ENCODE measurements at places on chromosomes 7 and 10.

- DNase-seq = no peak
Observed at GRCh38 chr7:128699895-128700294, 27.8 kb downstream of the GARIN1A start.

- no peak for DNase-seq
Observed at GRCh38 chr7:140153666-140154161, 23.1 kb downstream of the KDM7A start.

- DNase-seq = no peak
Observed at GRCh38 chr10:962342-962741, 25.9 kb upstream of the GTPBP4 start.

DNA sequence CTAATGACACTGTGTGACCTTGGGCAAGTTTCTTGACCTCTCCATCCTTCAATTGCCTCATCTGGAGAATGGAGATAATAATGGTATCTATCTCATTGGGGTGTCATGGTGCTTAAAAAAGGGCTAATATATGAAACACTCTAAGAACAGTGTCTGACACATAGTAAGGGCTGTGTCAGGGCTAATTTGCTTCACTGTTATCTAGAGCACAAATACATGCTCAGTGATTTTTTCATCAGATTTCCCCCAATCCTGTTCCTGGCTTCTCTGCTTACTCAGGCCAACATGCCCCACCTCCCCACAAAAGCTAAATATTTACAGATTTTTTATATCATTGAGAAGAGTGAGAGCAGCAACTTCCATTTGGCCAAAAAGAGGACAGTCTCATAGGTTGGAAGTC, 20.6 kb downstream of the WIPF3 start:
- DNase-seq = no peak

GRCh38 chr7:40133561-40134427, 628 bp downstream of the MPLKIP start:
- no peak for DNase-seq

DNA sequence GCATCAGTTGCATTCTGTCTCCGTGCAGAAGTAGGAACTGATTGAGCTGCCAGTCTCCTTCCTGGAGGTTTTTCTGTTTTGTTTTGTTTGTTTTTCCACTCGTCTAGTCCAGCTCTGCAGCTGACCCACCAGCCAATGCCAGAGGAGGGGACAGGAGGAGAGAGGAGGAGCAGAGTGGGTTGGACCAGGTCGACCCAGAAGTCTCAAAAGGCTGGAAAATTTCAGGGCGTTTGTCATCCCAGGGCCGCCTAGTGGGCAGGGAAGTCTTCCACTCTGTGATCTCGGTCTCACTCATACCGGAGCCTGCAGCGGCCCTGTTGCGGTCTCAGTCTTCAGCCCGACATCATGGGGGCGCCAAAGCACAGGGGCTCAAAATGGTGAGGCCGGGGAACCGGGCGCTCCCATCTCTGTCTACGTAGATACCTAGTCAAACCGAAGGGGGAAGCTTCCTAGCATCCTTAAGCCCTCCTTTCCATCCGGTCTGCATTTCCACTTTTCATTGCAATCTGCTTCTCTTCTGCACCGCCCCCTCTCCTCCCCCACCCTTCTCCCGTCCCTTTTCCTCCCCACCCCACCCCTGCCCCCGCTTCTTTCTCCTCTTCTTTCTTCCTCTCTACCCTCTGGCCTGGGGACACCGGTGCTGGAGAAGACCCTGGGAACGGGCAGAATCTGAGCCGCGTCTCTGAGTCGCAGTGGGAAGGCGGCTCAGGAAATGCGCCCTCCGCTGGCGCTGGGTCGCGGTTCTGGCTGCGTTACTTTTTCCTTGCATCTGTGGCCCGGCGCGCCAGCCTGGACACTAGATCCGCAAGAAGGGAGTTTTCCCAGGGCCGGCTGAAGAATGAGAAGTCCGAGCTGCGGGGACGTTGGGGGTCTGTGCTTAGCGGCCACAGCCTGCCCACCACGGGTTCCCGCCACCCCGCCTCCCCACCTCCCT, 16.2 kb upstream of the PAX2 start:
- DNase-seq = no peak

- no peak for DNase-seq
Observed at GRCh38 chr7:137936509-137937201, 65.2 kb downstream of the CREB3L2 start.

- no peak for DNase-seq
Observed at GRCh38 chr7:75743455-75743859, 4.7 kb upstream of the HIP1 start.

GRCh38 chr10:130368761-130369560, 232.8 kb downstream of the GLRX3 start:
- DNase-seq = no peak

DNA sequence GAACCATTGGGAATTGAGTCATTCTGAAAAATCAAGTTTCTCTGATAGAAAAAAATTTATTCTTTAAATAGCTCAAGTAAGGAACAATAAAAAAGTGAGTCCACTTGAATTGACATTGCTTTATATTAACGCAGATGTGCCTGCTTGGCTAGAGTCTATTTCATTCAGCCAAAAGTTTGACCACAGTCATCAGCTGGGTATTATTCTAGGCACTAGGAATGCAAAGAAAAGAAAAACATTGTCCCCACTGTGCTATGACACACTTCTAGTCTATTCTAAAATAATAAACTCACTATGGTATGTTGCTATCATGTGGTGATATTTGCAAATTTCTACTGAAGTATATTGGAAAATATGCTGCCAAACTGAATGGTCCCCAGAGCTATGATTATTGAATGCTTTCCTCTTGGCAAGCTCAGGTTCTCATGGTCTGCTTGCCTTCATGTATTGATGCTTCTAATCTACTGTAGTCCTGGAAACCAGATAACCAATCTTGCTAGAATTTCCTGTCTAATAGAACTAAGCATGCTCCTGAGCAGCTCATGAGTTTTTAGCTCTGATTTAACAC, 8.3 kb downstream of the SFRP4 start:
- DNase-seq = no peak

DNA sequence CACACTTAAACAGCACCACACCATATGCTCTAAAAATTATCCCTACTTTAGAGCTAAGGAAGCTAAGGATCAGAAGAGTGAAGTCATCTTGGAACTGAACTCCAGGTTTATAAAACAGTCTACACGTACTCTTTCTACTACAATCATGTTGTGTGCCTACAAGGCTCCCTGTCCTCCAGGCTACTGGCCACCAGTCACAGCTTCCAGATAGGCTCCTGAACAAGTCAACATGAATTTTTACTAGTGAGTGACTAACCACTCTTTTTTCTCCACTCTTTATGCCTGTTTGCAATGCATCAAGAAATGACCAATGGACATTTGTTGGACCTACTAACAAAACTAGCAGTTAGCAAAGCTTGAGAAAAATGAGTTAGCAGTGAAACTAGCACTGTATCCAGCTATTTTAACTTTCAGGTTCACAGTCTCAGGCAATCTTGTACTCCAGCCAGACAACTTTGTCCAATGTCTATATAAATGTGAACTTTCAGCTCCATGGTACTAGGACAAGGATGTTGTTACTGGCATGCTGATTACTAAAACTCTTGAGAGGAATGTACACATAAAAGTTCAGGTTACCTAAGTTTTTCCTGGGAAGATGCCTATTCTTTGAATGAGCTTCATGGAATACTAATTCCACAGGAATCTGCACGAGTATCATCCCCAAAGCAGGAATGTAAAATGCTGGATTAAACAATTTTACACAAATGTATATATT, 180.0 kb downstream of the BTAF1 start:
- DNase-seq = no peak

- no peak for DNase-seq
Observed at GRCh38 chr10:124534231-124534798, 72.7 kb downstream of the LHPP start.

DNA sequence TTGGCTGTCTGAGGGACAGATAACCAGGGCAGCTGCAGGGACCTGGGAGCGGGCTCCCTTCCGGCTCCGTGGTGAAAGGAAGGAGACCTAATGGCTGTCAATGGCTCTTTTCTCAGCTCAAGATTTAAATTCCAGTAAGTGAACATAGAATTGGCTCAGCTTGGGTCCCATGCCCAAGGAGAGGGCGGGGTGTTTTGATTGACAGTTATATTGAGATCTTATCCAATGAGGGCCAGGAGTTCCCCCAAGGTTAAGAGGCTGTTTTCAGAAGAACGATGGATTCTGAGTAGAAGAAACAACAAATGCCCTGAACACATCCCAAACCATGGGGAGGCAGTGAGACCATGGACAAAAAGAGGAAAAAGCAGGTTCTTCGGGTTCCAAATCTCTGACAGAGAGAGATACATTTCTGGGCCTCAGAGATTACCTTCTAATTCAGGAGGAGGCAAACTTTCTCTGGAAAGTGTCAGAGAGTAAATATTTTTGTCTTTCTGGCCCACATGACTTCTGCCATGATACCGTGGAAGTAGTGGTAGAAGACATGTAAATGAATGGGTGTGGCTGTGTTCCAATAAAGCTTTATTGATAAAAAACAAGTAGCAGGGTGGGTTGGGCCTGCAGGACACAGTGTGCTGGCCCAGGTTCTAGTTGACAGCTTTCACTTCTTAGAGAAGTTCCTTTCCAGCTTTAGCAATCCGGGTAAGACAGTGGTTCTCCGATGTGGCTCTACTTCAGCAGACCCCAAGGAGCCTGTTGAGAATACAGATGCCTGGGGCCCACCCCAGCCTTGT, 219.6 kb downstream of the RPS24 start:
- no peak for DNase-seq

DNA sequence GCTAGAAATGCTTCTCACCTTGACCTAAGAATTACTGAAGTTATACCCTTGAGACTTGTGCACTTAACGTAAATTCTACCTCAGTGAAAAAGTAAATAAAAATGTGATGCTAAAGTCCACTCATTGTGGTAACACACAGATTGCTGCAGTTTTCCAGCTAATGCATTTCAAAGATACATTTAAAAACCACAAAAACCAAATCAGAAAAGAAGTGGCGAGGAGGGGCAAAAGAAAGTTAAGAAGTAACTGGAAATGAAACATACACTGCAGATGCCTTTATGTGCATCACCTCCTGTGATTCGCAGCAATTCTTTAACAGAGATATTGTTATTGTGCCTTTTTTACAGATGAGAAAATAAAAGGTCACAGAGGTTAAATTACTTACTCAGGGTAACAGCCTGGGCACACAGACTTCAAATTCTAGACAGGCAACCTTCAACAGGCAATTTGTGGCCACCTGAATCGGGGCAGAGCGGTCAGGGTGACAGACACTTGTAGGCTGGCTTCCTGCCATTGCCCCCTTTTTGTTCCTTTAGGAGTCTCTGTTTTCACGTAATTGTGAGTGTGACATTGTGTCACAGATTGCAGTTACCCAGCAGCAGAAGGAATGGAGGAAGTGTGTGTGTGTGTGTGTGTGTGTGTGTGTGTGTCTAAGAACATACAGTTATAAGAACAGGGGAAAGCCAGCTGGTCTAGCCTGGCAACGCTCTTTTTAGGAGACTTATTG, 1.9 kb downstream of the WIPF3 start:
- DNase-seq = no peak

GRCh38 chr10:119325131-119325530, 117.8 kb downstream of the GRK5 start:
- DNase-seq = no peak

DNA sequence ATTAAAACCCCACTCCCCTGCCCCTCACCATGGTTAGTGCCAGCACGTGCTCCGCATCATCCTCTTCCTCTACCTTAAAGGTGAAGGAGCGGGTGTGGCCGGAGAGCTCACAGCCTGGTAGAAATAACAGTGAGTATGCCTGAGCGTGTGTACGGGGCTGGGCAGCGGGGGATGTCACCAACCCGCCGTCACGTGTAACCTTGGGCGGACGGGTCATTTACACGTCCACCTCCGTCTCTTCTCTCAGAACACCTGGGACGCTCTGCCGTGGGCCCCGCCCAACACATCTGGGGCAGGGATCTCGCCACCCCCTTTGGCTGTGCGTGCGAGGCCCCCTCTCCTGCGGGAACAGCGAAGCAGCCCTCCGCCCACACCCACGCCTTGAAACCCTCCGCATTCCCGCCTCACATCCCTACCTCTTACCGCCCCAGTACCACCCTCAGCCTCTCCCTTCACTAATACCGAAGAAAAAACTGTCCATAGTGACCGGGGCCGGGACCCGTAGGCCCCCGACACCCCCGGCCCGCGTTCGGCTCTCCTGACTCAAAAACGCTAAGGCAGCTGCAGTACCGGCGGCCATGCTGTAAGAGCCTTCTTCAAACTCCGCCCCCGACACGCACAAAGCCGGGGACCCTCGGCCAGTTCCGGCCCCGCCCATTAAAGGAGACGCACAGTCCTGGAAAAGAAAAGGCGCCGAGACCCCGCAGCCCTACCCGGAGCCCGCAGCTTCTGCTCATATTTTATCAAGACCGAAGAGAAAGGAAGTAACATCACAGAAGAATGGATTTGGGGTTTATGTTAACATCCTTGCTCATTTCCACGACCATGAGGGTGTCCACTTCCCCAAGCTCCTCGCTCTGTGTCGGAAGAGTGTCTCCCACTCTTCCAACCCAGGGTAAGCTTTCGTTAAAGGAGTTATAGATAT, at the start of gene NPM3:
Gene NPM3, minus strand, starts transcription at position 636 of the 925 bp plus-strand sequence. Its CDS starts 56 bp downstream, at position 580.
- peak; percentile 88 for DNase-seq

DNA sequence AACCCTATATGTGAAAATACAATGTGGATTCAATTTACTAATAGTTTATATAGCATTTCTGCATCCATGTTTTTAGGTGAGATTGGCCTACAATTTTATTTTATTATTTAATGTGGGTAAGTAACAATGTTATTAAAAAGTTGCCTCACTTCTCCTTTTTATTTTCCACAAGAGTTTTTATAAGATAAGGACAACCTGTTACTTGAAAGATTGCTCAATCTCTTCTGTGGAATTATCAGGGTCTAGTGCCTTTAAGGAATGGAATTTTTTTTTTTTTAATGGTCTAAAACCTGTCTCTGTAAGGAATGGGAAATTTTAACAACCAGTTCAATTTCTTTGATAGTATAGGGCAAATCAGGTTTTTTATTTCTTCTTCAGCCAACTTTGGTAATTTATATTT, 53.9 kb upstream of the RAB18 start:
- DNase-seq = no peak

- no peak for DNase-seq
Observed at GRCh38 chr10:86522510-86522855, 891 bp upstream of the WAPL start.

DNA sequence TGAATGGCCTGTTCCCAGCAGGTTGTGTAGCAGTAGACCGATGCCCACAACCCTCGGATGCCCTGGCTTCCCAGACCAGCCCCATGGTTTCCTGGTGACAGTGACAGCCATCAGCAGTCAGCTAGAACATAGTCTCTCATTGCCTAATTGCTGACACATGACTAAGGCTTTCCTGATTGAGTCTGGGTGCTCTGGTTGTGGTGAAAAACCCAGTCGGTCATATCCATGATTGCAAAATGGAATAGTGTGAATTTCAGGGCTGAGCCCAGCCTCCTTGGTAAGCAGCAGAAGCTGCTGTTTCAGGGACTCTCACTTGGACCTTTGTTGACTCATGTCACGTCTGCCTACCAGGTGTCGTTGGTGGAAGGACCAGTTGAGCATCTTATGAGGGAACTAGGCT, 36.6 kb downstream of the POR start:
- DNase-seq = no peak

Measured in RWPE2 (cell line).